ENCODE measurements at places on chromosomes 6 and 20. TPM values are rescaled to one million over a fixed set of nuclear protein-coding genes. Genes with fewer than 3 reads are reported as not detected.

- no peak overlapping the region for H3K4me3 ChIP-seq
- DNase-seq: peak; percentile 57
- H3K27ac ChIP-seq: no peak overlapping the region
- no peaks in the 10 kb centered on the region for H3K36me3 ChIP-seq
- H3K27me3 ChIP-seq: peaks cover 3% of the 10 kb centered on the region
Observed at GRCh38 chr6:44475779-44476434, 88.4 kb downstream of the CDC5L start.

Gene RARS2
- 37.8 TPM for total RNA-seq

GRCh38 chr6:1609648-1610496 lies at the start of gene FOXC1:
Gene FOXC1, plus strand, starts transcription at chr6:1609915. Its CDS starts 531 bp downstream, at chr6:1610446.
- H3K27me3 ChIP-seq: peaks cover 68% of the 10 kb centered on the region
- peak within 1 kb of the TSS; percentile 66 for H3K4me3 ChIP-seq
- peak within 1 kb of the TSS; percentile 65 for H3K27ac ChIP-seq
- DNase-seq: no peak
- H3K4me1 ChIP-seq: peaks cover 22% of the 10 kb centered on the region

DNA sequence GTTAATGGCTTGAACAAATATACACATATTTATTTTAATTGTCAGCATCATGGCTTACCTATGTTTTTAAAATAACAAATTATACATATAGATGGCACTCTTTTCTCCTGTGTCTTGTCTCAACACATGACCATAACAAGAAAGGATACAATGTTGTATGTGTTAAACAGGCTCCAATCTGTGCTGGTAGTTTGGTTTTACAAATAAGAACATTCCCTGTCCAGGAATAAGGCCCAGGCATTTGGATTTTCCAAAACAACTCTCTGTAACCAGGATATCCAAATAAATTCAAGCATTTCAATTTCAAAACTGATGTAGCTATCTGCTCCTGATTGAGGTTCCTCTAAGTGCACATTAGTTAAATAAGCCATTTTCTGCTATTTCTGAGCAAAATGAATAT lies 17.1 kb downstream of the METTL24 start:
- no peak overlapping the region for H3K4me3 ChIP-seq
- peaks cover 3% of the 10 kb centered on the region for H3K4me1 ChIP-seq
- H3K36me3 ChIP-seq: no peaks in the 10 kb centered on the region
- no peak overlapping the region for H3K27ac ChIP-seq

DNA sequence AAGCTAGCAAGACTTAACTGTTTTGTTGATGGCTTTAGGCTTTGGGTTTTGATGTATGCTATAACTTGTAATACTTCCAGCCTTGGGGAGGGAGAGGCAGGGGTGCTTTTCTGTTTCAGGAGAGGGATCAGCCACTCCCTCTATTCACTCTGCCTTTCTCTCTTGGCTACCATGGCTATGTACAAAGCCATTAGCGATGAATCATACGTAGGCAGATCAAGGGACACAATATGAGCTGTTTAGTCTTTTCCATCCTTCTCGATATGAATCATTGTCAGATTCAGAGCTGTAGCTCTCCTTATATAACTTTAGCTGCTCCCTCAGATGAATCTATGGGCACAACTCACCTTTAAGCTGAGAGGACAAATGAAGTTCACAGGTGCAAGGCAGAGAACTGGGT lies 230.6 kb downstream of the TSHZ2 start:
- DNase-seq: no peak
- H3K4me3 ChIP-seq: no peak overlapping the region
- H3K27ac ChIP-seq: no peak overlapping the region
- H3K36me3 ChIP-seq: no peaks in the 10 kb centered on the region
- peaks cover under 1% of the 10 kb centered on the region for H3K4me1 ChIP-seq
- peaks cover 19% of the 10 kb centered on the region for H3K27me3 ChIP-seq

DNA sequence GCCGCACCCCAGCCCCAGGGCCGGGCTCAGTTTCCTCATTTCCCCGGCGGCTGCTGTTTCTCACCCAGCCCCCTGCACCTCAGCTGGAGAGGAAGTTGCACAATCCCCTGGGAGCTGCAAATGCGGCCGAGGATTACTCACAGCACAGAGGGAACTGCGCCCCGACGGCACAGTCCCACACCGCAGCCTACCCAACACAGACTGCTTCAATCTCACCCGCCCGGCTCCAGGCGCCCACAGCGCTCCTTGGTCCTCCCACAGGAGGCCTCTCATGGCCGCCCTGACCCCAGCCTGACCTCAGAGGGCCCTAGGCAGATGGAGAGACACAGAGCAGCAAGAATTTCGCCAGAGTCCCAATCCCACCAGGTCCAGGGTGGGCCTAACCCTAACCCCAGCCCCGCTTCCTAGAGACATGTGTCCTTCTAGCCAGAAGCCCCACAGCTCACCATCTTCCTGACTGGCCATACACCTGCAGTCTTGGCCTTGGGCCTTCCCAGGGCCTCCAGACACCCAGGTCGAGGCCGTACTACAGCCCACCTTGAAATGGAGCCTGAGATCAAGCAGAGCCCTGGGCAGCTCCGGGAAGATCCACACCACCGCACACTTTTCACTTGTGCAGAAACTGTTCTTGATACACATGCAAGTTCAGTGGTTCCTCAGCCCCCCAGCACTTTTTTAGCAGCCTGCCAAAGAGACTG lies 11.7 kb downstream of the TFEB start:
- no peak overlapping the region for H3K27ac ChIP-seq
- no peaks in the 10 kb centered on the region for H3K27me3 ChIP-seq
- peaks cover 23% of the 10 kb centered on the region for H3K4me1 ChIP-seq
- no peak for DNase-seq

DNA sequence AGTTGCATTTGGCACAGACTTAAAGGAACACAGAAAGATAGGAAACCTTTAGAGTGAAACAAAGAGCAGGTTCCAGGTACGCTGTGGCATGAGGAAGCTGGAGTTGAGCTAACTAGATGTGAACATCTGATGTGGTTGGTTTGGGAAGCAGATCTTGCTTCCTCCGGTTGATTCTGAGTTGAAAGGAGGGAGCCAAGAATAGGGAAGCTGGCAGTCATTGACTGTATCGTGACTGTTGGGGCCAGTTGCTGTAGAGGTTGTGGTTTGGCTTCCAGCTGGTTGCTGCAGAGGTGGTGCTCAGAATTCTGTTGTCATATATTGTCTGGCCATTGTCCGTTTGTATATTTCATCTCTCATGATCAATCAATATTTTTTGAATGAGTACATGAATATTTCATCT lies 325.9 kb downstream of the PLCB1 start:
- no peaks in the 10 kb centered on the region for H3K36me3 ChIP-seq
- DNase-seq: no peak
- H3K27ac ChIP-seq: no peak overlapping the region
- peaks cover 4% of the 10 kb centered on the region for H3K27me3 ChIP-seq
- no peaks in the 10 kb centered on the region for H3K4me1 ChIP-seq
- no peak overlapping the region for H3K4me3 ChIP-seq

GRCh38 chr6:83867527-83868161 lies 8.2 kb downstream of the CYB5R4 start:
- H3K27me3 ChIP-seq: no peaks in the 10 kb centered on the region
- no peak overlapping the region for H3K4me3 ChIP-seq
- no peak overlapping the region for H3K27ac ChIP-seq
- peaks cover 62% of the 10 kb centered on the region for H3K36me3 ChIP-seq

DNA sequence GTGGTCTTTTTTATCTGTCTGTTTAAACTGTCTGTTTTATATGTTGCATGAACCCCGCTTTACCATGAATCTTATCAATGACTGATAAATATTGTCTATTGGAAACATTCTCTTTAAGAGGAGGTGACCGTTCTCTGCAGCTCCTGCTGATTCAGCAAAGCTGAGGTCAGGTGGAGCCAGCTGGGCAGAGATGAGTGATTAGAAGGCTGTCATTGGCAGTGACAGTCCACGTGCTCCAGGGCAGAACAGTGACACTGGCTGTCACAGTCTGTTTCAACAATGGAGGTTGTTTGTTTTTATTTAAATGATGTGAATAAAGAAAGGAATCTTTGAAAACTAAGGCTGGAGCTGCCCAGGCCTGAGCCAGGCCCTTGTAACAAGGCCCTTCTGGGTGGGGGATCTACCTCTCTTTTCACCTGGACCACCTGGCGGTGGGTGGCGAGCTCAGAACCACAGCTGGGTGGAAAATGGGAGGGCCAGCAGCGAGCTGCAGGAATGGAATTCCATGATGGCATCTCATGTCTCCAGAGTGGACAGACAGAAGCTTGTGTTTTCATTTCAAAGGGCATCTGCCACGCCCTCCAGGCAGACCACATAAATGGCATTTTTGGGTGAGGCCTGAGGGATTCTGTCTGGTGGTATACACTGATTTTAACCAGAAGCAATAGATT lies 12.6 kb downstream of the SYNJ2 start:
- H3K27ac ChIP-seq: no peak overlapping the region
- H3K4me1 ChIP-seq: peaks cover 75% of the 10 kb centered on the region
- no peaks in the 10 kb centered on the region for H3K36me3 ChIP-seq
- no peak overlapping the region for H3K4me3 ChIP-seq
- no peaks in the 10 kb centered on the region for H3K27me3 ChIP-seq
- DNase-seq: peak; percentile 11

DNA sequence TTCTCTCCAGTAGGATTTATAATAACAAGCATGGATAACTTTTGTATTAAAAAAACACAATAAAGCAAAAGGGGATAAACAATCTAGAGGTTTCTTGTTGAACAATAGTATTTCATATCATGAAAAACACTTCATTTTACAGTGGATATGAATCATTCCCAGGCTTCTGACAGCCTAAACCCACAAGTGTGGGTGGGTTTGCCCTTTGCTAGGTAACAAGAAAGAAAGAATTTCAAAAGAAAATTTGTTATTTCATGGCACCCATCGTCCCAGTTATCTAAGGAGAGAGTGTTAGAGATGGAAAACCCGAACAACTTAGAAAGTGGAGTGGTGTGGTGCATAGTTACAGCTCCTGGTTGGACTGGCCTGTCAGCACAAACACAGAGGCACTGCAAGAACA lies 76.1 kb upstream of the GPR6 start:
- H3K36me3 ChIP-seq: no peaks in the 10 kb centered on the region
- H3K27me3 ChIP-seq: peaks cover 8% of the 10 kb centered on the region
- DNase-seq: no peak
- no peaks in the 10 kb centered on the region for H3K4me1 ChIP-seq
- H3K27ac ChIP-seq: no peak overlapping the region

Gene KCNK5
- 0.16 TPM for total RNA-seq

Gene ANGPT4
- not detected for total RNA-seq

Gene KPNA5
- total RNA-seq: 71.4 TPM

GRCh38 chr6:12119085-12119588 lies 107.0 kb downstream of the HIVEP1 start:
- peaks cover 60% of the 10 kb centered on the region for H3K36me3 ChIP-seq
- peak overlapping the region; percentile 16 for H3K4me3 ChIP-seq
- H3K27ac ChIP-seq: peak overlapping the region; percentile 20
- H3K27me3 ChIP-seq: no peaks in the 10 kb centered on the region

Gene RBL1
- total RNA-seq: 19.8 TPM

DNA sequence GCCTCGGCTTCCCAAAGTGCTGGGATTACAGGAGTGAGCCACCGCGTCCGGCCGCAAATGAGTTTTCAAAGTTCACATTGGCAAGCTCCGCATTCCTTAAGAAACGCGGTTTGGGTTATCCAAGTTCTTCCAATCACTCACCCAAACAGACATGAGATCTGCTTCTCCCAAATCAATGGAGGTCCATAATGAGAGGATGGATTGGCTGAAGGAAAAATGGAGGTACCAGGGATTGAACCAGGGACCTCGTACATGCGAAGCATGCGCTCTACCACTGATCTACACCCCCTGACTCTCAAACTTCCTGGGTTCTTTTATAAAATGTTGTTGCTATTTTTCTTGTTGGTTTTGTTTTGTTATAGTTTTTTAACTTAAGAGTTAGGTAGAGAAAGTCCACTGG lies 170.0 kb downstream of the GPX5 start:
- DNase-seq: no peak
- H3K27ac ChIP-seq: no peak overlapping the region
- H3K4me1 ChIP-seq: peaks cover 16% of the 10 kb centered on the region
- peaks cover 86% of the 10 kb centered on the region for H3K27me3 ChIP-seq
- peaks cover 8% of the 10 kb centered on the region for H3K36me3 ChIP-seq
- no peak overlapping the region for H3K4me3 ChIP-seq

Gene PGBD1
- 2.5 TPM for total RNA-seq

GRCh38 chr20:7859356-7859802 lies 80.9 kb downstream of the HAO1 start:
- H3K4me3 ChIP-seq: no peak overlapping the region
- no peak overlapping the region for H3K27ac ChIP-seq
- no peaks in the 10 kb centered on the region for H3K27me3 ChIP-seq
- H3K4me1 ChIP-seq: no peaks in the 10 kb centered on the region
- no peak for DNase-seq
- no peaks in the 10 kb centered on the region for H3K36me3 ChIP-seq

DNA sequence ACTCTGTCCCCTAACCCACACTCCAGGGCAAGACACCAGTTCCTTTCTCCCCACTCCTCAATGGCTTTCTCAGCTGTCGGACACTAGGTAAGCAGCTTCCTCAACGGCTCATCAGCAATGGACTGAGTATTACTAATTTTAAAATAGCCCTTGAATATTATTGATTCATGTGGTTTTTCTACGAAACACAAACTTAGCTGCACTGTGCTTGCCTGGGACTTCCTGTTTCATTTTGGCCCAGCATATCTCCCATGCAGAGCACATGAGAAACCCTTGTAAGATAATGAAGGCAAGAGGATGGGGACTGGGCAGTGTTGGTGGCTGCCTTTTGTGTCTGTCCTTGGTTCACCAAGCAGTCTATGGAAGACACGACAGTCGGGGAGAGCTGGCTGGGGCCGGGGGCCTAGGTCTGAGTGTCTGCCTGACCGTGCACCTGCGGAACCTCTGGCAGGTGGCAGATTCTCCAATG lies 48.9 kb downstream of the RNASET2 start:
- DNase-seq: no peak
- no peaks in the 10 kb centered on the region for H3K27me3 ChIP-seq
- H3K4me1 ChIP-seq: peaks cover 18% of the 10 kb centered on the region
- peaks cover 2% of the 10 kb centered on the region for H3K36me3 ChIP-seq
- H3K27ac ChIP-seq: peak overlapping the region; percentile 91
- peak overlapping the region; percentile 38 for H3K4me3 ChIP-seq

GRCh38 chr6:168120390-168121302 lies 41.6 kb upstream of the FRMD1 start:
- no peak for DNase-seq
- H3K4me1 ChIP-seq: no peaks in the 10 kb centered on the region
- H3K4me3 ChIP-seq: no peak overlapping the region
- no peaks in the 10 kb centered on the region for H3K27me3 ChIP-seq
- H3K36me3 ChIP-seq: no peaks in the 10 kb centered on the region

DNA sequence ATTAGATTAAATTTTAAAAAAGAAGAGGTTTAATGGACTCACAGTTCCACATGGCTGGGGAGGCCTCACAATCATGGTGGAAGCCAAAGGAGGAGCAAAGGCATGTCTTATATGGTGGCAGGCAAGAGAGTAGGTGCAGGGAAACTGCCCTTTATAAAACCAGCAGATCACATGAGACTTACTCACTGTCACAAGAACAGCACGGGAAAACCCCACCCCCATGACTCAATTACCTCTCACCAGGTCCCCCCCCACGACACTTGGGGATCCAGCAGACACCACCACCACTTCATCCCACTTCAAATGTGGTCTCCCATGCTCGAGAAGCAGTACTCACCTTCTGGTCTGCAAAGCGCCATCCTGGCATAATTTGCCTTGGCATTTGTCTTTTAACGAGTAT lies 24.6 kb downstream of the MTFR2 start:
- H3K27ac ChIP-seq: no peak overlapping the region
- no peaks in the 10 kb centered on the region for H3K36me3 ChIP-seq
- peaks cover 9% of the 10 kb centered on the region for H3K4me1 ChIP-seq
- DNase-seq: no peak
- no peak overlapping the region for H3K4me3 ChIP-seq

GRCh38 chr20:14740380-14740779 lies 403.0 kb upstream of the FLRT3 start:
- H3K27me3 ChIP-seq: no peaks in the 10 kb centered on the region
- no peak for DNase-seq
- H3K36me3 ChIP-seq: no peaks in the 10 kb centered on the region
- no peaks in the 10 kb centered on the region for H3K4me1 ChIP-seq

Gene PLA2G7
- 1.9 TPM for total RNA-seq

Gene TRDN
- not detected for total RNA-seq
